ENCODE measurements at places on chromosomes 6 and 20. TPM values are rescaled to one million over a fixed set of nuclear protein-coding genes. Genes with fewer than 3 reads are reported as not detected.

Gene SOX4
- 13.9 TPM for total RNA-seq

Gene ADTRP
- 0.38 TPM for total RNA-seq

Gene IGF2R
- 145 TPM for total RNA-seq

Gene ELOVL4
- 0.38 TPM for total RNA-seq

Gene ADGRB3
- total RNA-seq = 1.6 TPM

Gene RUNX2
- total RNA-seq = 2.1 TPM

Gene NFYA
- 18.5 TPM for total RNA-seq

Gene TUBB1
- not detected for total RNA-seq

Gene ACTL10
- not detected for total RNA-seq

Gene DEFB124
- not detected for total RNA-seq

Gene TINAG
- not detected for total RNA-seq

Gene SLC13A3
- 2.0 TPM for total RNA-seq

Gene HLA-DQA2
- total RNA-seq = not detected

Gene CCN2
- 136 TPM for total RNA-seq

Gene OPN5
- total RNA-seq = not detected

Gene SLC22A7
- total RNA-seq = not detected

Gene C20orf141
- total RNA-seq = 2.3 TPM

Gene HLA-DRB1
- total RNA-seq = 51.1 TPM

Gene OR2H2
- total RNA-seq = not detected

Gene MYBL2
- total RNA-seq = 0.66 TPM

Gene KIAA1755
- 2.9 TPM for total RNA-seq

Gene GPX5
- total RNA-seq = not detected

Gene LRFN2
- not detected for total RNA-seq

Gene FOXQ1
- total RNA-seq = not detected

Gene CYP21A2
- not detected for total RNA-seq

Gene FLRT3
- not detected for total RNA-seq

Gene GPR63
- 0.22 TPM for total RNA-seq

Gene GPSM3
- total RNA-seq = 10.0 TPM

Gene BACH2
- total RNA-seq = 3.4 TPM

Gene WFDC10B
- total RNA-seq = not detected

Gene SEL1L2
- total RNA-seq = not detected

Gene PHF3
- total RNA-seq = 110 TPM

Gene ZFP64
- 9.2 TPM for total RNA-seq

Gene PROKR2
- not detected for total RNA-seq

Gene PRSS16
- not detected for total RNA-seq

Gene OR12D3
- total RNA-seq = not detected

Gene SNAP25
- total RNA-seq = 0.51 TPM

Gene TMEM170B
- total RNA-seq = 23.0 TPM

Gene SMOC2
- total RNA-seq = 52.4 TPM

Gene RGS17
- total RNA-seq = 6.2 TPM

Gene MLN
- not detected for total RNA-seq

Gene STAU1
- total RNA-seq = 70.4 TPM

Gene PRDM1
- 12.4 TPM for total RNA-seq

Gene SLC17A3
- total RNA-seq = not detected

Gene OPRL1
- 0.65 TPM for total RNA-seq

Gene SDCBP2
- 9.6 TPM for total RNA-seq

Gene FILIP1
- total RNA-seq = 16.2 TPM

Gene PRR18
- 0.16 TPM for total RNA-seq

Gene LCA5
- total RNA-seq = 9.0 TPM

Gene CALHM6
- 5.6 TPM for total RNA-seq

Gene OTOR
- total RNA-seq = not detected

Gene HLA-DMB
- total RNA-seq = 199 TPM

Gene CDH26
- total RNA-seq = 3.9 TPM

Gene SMLR1
- not detected for total RNA-seq

Gene BPI
- 0.65 TPM for total RNA-seq

Gene SUMO4
- total RNA-seq = 6.7 TPM

Gene TBC1D22B
- total RNA-seq = 4.8 TPM

Measured in subcutaneous adipose tissue (tissue), 4 donors.